ENCODE measurements at places on chromosomes 12 and 14.

DNA sequence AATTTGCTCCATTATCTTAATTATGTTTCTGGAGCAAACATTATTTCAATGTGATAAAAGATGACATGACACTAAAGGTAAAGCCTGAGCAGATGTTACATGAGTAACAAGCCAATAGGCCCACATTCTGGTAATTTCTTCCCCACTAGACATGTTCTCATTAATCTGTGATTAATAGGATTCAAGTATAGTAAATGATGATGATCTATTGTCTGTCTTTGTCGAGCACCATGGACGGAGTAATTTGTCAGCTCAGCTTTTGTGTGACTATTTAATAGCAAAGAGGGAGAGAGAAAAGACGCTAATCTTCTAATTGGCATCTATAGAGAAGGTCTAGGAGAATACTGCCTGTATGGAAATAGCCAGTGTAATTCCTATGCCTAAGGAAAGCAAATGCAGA is 62.2 kb upstream of the INSM2 start:
- no peak for DNase-seq

DNA sequence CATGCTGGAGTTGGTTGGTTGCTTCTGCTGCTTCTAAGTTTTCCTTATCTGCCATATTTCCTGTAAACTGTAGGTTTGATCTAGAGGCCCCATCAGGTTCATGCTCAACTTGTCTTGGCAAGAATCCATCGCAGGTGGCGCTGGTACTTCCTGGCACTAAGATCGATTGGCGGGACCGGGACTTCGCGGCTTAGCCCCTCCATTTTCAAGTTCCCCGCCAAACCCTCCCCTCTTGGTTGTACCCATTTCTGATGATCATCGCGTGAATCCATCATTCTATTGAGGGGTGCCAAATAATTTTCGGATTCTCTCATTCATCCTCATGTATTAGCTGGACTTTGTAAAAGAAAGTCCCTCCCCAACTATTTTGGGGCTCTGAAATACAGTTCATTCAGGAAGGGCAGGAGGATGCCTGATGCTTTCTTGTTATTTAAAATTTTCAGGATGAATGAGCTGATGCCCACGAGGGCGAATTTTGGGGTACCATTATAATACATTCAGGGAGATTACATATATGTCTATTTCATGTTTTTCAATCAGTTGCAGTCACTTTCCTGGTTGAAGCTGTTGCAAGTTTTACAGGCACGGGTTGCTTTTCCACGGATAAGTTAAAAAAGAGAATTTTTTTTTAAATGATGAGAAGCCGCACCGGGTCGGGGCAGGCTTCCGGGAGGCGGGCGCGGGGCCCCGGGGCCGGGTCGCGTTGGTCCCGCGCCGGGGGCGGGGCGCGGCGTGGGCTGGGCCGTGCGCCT is 395 bp upstream of the BRI3BP start:
- peak; percentile 68 for DNase-seq

DNA sequence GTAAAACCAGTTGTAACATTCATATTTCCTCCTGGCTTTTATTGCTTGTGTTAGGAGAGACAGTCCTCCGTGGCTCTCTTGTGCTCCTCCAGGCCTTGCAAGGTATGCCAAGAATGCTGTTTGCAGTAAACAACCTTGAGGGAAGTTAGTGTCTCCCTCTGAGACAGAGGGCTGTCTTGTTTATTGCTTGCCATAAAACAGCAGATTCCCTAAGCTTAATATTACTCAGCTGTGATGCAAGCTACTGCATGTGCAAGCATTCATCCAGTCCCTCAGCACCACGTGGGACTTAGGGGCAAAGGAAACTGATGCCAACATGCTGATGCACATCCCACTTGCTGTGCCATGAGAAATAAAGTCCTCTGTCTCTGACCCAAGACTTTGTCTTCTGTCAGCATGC is 6.6 kb downstream of the POMT2 start:
- DNase-seq, result no peak

DNA sequence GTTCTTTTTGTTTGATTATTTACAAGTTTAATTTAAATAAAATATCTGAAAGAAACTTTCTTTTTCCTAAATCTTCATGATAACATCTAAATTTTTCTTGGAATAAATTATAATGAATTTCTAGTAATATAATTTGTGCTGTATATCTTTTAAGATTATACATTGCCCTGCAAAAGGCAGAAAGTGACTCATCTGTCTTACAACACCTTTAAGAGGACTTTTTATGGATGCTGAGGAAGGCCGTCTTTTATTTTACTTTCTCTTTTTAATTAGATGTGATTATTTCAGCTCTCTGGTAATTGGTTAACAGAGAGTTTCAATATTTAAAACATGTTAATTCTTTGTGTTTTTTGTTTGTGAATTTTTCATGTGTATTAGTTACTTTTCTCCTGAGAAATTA is 598.4 kb downstream of the RPL10L start:
- no peak for DNase-seq

DNA sequence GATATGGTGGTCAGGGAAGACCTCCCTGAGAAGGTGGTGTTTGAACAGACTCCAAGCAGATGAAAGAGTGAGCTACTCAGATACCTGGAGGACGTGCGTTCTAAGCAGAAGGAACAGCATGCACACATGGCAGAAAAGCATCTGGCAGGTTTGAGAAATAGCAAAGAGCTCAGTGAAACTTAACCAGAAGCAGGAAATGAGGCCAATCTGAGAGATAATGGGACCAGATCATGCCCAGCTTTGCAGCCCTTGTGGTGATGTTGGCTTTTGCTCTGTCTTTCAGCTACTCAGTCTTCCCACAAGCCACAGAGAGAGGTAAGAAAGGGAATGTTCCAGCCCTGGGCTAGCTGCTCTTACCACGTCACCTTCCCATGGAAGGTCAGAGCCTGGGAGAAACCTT is 176.3 kb upstream of the GSC start:
- no peak for DNase-seq

DNA sequence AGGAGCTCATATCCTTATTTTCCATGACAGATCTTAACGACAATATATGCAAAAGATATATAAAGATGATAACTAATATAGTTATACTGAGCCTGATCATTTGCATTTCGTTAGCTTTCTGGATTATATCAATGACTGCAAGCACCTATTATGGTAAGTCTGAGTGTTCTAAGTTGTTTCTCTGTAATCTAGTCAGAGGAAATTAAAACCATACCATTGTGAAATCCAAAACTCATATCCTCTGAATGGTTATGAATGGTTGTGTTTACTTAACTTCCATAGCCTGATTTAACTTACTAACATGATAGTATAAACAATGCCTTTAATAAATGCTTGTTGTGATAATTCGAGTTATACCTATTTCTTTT is 760 bp downstream of the TMEM19 start:
- DNase-seq, result no peak

GRCh38 chr12:6230321-6231110 is 30.3 kb downstream of the CD9 start:
- DNase-seq, result peak; percentile 40

GRCh38 chr12:29783773-29784666 is at the start of gene TMTC1:
Gene TMTC1, minus strand, starts transcription at chr12:29783942. Its CDS starts 191 bp downstream, at chr12:29783751.
- no peak for DNase-seq

- no peak for DNase-seq
Measured at GRCh38 chr12:3071107-3071506, 6.1 kb upstream of the TSPAN9 start.

GRCh38 chr14:95189367-95190132 is 32.2 kb upstream of the DICER1 start:
- no peak for DNase-seq

Measured in activated CD4-positive, CD25-positive, alpha-beta regulatory T cell treated with anti-CD3 and anti-CD28 coated beads, Interleukin-2, amount 50 U/mL, for 16 hours (primary cell).